Activated naive CD8-positive, alpha-beta T cell treated with anti-CD3 and anti-CD28 coated beads, Interleukin-2, amount 10 ng/mL, durations not matched to agents 7 days and 5 days (primary cell): ENCODE measurements at places on chromosomes 5 and 9.
A peak's percentile ranks its signal among the peaks of the same experiment; 100 is the strongest.

DNA sequence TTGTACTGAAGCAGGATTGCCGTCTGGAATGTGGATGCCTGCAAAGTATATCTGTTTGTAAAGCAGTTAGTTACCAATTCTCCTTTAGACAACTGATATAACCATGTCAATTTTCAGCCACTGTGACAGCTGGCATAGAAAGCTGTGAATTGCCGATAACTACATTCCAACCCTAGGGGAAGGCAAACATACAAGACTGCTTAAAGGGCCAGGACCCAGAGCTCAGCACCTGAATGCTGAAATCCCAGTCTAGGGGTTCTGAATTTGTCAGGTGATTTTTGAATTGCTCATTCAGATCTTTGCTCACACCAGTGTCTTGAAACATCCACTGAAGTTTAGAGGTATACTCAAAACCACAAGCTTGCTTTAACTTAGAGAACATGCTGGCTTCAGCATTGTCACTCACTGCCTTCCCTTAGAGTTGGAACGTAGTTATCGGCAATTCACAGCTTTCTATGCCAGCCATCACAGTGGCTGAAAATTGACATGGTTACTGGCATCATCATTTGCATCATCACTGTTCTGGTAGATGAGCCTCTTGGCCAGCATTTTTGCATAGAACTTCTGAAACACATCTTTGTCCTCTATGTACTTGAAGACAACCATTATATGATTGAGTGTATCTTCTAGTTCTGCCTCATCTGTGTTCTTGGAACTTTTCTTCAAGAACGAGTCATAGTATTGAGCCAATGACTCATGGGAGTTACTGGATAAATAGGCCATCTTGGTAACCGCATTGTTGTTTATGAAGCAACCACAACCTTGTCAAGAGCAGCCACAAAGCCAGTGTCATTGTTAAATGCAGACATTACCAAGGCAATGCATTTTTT is 82.1 kb downstream of the CCDC192 start:
- DNase-seq = no peak

DNA sequence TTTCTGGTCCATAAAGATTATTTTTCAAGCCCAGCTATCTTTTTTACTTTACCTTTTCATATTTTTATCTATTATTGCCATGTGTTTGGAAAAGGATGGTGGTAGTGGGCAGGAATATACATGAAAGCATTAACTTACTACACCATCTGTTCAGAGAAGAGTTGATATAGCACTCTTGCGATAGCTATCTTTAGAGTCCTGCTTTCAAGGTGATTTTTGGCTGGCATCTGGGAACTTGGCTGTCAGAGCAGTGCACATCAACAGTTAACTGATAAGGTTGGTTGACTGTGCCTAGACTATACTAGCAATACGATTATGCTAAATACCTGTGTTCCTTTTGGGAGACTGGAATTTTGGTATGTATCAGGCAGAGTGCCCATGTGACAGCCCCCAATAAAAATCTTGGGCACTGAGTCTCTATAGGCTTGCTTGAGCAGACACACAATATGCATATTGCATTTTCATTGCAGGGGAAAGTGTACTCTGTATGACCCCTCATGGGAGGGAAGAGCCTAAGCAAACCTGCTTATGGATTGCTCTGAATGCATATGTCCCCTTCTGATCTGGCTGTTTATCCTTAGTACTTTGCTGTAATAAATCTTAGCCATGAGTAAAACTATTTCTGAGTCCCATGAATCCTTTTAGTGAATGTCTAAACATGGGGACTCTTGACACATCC is 227.6 kb upstream of the C9orf72 start:
- no peak for DNase-seq

- no peak for DNase-seq
Observed at GRCh38 chr9:99796231-99796630, 25.5 kb upstream of the NR4A3 start.

GRCh38 chr5:54881286-54882005 is 103.9 kb downstream of the ESM1 start:
- no peak for DNase-seq

GRCh38 chr9:93673839-93674334 is 97.5 kb downstream of the PHF2 start:
- DNase-seq = peak; percentile 20

DNA sequence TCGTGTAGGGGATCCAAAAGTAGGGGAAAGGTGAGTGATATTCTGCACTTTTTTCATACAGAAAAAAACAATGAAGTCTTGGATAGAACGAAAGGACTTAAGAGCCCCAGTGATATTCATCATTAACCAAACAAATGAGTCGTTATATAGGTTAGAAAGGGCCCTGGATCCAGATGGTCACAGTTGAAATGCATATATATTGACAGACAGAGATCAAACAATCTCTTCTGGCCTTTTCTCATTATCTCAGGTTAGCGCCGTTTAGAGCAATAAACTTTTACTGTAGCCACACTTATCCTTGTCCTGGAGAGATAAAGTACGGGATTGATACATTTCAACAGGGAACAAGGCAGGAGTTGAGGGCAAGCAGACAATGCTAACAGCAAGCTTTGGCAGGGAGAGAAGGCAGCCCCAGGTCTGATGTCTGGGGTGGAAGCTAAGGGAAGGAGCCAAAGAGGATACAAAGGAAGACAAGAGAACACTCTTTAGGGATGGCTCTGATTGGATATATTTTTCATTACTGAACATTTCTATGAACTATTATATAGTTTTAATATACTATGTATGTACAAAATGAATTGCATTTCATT is 77.0 kb downstream of the LIFR start:
- DNase-seq = no peak
